ENCODE measurements at places on chromosomes 7 and 10. TPM values are rescaled to one million over a fixed set of nuclear protein-coding genes. Genes with fewer than 3 reads are reported as not detected.

CACNB2 gene
- 13.6 TPM for total RNA-seq

GRCh38 chr10:69844698-69845097, 43.0 kb downstream of the COL13A1 start:
- DNase-seq, result no peak

DNA sequence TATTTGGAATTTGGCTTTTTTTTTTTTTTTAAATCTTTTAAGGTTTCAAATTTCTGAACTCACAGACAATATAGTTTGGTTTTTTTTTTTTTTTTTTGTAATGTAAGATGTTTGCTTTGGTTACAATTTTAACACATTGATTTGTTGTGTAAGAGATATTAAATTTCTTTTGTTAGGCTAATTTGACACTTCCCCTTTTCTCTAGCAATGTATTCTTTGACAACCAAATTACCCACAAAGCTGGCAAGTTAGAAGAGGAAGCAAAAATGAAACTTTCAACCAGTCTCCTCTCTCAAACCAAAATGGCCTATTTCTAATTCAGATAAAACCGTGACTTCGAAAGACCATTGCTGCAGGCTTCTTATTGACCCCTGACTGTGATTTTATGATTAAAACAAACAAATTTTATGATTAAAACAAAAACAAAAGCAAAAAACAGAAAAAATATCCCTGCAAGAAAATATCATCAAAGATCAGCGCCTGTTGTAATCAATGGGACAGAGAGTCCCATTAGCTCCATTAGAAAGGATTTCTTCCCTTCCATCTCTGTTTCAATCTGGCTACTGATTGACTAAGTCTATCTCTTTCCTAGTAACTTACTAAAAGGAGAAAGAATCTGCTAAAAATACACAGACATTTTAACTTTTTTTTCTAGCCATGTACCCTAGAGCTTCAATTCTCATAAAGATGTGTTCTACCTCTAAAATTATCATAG, 489.2 kb downstream of the MDFIC start:
- DNase-seq, result no peak

PTPRE gene
- total RNA-seq, result 28.8 TPM

- DNase-seq, result no peak
Measured at GRCh38 chr7:69190763-69191162, 407.5 kb upstream of the AUTS2 start.

All from mucosa of descending colon (tissue), 3 donors.